ENCODE measurements at places on chromosomes 3 and 15.

- no peak for DNase-seq
These were observed 149.4 kb downstream of the ADAMTS17 start for GRCh38 chr15:100192097-100193080.

DNA sequence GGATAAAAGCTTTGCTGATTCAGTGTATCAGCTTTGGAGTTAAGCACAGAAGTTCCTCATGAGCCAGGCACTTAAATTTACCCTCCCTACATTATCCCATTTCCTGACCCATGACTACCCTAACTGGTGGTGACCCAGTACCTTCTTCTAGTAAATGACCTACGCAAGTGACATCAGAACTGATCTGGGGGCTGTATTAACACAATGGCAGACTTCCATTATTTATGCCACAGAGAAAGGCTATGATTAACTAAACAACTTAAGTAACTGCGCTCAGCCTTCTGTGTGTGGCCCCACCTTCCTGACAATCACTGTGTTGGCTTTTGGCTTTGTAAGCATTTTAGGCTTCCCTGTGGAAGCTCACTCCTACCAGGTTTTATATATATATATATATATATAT is 1.9 kb downstream of the MB21D2 start:
- no peak for DNase-seq

- DNase-seq = no peak
These were observed 271.2 kb upstream of the ROPN1 start for GRCh38 chr3:124263168-124263567.

DNA sequence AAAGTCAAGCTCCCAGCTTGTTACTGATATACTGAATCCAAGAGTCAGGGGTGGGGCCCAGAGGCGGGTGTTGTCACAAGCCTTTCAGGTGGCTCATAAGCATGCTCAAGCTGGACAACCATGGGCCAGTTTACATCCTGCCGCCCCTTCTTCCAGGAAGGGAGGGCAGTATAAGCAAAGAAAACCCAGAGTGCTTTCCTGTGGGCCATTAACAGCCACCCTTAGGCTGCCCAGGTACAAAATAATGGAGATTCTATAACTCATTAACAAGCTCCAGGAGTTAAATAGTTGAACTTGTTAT is 183.2 kb downstream of the NTRK3 start:
- no peak for DNase-seq

GRCh38 chr3:175057401-175057800 is 198.3 kb downstream of the NAALADL2 start:
- no peak for DNase-seq

DNA sequence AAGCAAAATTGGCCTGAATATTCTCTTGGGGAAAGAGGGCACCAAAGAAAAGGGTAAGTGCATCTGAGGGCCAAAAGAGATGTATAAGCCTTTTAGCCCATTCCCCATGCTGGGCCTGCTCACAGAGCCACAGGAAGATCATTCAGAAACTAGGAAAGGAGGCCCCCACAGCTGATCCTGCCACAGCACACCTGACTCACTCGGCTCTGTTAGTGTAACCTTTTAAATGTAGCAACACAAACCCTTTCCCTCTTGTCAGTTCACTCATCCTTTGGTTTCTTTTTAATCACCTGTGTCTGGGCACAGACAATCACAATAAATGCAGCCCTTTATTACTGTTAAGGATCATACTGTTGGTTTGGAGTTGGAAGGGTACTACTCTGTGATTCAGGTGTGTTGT is 69.9 kb downstream of the PDCD6IP start:
- DNase-seq = no peak

GRCh38 chr3:118075873-118076272 is 958.8 kb downstream of the IGSF11 start:
- no peak for DNase-seq

DNA sequence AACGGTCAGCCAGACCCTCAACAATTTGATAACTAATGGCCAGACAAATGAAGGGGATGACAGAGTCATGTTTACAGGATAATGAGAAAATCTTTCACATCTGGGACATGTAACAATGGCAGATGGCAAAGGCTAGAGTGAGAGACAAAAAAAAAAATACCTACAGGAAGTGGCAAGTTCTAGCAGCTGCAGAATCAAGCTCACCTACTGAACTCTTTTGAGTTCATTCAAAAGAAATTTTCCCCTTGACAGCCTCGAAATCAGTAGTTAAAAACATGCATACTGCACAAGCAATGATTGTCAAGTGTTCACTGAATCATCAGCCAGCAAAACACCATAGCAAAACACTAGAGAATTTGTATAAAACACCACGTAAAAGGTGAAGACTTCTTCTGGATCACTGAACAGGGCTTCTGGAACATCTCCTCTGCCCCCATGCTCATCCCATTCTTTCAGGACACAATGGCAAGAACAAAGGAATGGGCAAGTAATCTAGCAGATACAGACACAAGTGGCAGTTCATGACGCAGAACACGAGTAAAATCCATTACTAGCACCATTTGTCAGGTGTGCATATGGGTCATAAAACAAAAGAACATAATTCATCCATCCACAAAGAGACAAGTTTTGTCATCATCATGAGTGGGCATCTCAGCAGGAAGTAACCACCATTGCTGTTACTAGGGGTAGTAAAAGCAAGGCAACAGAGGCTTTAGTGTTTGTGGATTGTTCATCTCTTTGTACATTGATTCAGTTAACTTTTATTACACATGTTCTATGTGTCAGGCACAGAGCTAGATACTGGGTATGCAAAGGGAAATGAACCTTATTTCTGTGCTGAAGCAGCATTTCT is 13.8 kb upstream of the KCNMB2 start:
- DNase-seq = no peak

GRCh38 chr3:126957776-126958637 is 24.9 kb upstream of the PLXNA1 start:
- DNase-seq = no peak

DNA sequence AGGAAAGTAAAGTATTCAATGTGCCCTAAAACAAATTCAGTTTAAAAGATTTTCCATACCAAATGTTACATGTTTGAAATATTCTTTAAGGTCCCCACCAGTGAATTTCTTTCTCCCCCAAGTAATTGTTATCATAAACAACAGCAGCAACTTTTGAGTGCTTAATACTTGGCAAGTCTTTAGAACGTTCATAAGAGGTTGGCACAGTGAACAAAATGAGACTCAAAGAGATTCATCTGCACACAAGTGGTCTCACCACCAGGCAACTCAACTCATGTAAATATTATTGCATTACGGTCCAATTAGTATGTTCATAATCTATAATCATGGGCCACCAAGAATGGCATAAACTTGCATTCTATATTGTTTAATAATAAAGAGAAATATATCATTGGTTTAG is 98.7 kb downstream of the TBL1XR1 start:
- DNase-seq = no peak

DNA sequence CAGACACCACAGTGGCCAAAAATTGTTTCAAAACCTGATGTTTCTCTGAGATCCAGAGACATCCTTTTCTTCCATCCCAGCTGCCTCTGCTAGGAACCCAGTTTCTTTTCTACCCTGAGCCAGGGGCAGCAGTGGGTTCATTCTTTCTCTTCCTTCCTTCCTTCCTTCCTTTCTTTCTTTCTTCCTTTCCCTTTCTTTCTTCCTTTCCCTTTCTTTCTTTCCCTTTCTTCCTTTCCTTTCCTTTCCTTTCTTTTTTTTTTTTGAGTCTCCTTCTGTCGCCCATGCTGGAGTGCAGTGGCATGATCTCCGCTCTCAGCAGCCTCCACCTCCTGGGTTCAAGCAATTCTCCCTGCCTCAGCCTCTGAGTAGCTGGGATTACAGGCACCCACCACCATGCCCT is 30.7 kb upstream of the COPG1 start:
- DNase-seq = no peak

DNA sequence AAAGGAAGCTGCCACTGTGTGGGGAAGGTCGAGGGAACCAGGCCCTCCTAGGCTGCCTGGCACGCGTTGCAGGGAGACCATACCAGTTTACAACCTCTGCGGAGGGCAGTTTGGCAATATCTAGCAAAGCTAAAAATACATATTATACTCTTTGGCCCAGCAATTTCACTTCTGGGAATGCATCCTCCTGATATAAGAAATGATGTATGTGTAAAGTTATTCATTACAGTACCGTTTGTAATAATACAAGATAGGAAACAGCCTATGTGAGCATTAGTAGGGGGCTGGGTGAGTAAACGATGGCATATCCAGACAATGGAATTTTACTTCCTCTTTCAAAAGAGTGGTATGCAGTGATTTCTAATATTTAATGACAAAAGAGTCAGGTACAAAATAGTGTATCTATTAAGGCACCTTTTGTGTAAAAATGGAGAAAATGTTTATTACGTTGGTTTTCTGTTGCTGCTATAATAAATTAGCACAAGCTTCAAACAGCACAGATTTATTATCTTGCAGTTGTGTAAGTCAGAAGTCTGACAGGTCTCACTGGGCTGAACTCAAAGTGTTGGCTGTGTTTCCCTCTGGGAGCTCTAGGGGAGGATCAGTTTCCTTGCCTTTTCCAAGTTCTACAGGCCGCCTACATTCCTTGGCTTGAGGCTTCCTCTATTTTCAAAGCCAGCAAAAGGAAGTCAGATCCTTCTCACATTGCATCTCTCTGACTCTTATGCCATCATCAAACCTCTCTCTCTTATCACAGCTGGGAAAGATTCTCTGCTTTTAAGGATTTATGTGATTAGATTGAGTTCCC is 9.0 kb downstream of the APOD start:
- no peak for DNase-seq

DNA sequence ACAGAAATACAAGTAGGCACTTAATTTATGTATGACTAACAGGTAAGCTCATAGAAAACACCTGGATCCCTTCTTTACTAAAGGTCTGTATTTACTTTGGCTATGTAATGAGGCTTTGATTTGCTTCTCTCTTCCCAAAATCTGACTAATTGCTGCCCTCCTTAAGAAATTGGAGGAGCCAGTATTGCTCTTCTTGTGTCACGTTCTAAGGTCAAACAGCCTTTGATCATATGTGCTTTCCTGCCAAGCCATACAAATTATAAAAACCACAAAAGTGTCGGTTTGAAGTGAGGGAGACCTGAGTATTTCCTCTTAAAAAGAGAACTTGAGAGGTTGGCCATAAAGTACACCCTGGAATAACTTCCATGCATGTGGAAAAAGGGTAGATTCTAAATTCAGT is 112.1 kb upstream of the MB21D2 start:
- no peak for DNase-seq

GRCh38 chr15:70514251-70514650 is 249.1 kb downstream of the UACA start:
- DNase-seq = no peak

DNA sequence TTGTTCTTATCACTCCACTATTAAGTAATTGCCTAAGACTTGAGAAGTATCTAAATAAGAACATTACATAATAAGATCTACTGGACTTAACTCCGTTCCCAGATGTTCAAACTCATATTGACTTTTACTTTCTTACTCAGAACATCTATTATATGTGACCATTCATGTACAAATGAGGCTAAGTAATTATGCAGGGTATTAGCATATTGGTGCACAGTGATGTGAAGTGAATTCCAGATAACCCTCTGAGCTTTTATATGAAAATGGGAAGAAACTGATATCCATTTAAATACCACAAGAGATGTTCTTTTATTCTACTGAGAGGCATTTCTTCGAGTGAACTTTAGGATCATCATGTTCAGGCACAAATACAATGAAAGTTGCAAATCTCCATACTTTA is 135.7 kb downstream of the ZPLD1 start:
- no peak for DNase-seq

GRCh38 chr3:25479727-25480010 is 51.6 kb downstream of the RARB start:
- no peak for DNase-seq

DNA sequence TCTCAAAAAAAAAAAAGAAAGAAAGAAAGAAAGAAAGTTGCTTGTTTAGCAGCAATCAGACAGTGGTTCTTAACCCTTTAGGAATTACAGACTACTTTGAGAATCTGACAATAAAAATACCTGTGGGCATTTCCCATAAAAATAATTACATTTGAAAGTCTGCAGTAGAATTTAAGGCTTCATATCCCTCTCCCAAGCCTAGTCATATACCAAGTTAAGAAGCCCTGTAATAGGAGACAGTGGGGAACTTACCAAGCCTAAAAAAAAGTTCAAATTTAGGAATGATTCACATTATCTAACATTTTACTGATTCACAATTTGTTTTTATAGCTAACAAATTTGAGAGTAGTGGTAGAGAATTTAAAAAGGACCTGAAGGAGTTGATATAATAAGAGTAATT is 47.5 kb downstream of the LRRFIP2 start:
- DNase-seq = no peak

GRCh38 chr3:58066842-58067241 is 58.6 kb downstream of the FLNB start:
- DNase-seq = no peak

GRCh38 chr3:8223766-8224165 is 277.9 kb upstream of the LMCD1 start:
- DNase-seq = no peak

- no peak for DNase-seq
These were observed 210.3 kb upstream of the TPM1 start for GRCh38 chr15:62832231-62832630.

GRCh38 chr3:30203301-30203700 is 403.1 kb upstream of the TGFBR2 start:
- no peak for DNase-seq

DNA sequence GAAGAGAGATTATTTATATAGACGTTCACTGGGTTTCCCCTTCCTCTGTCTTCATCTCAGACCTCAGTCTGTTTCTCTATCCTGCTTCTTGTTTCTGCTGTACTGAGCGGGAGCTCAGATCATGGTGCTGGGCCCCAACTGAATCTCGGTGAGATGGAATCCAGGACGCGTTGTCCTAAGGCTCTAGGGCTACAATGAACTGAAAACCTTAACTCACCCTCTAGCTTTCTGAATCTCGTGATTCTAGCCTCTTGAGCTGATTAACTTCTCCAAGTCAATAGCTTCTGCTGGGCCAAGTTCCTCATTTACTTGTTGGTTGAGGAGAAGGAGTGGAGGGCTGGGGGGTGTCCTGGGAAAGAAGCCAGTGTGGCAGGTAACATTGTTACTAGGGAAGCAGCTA is 32.7 kb upstream of the MAP3K13 start:
- no peak for DNase-seq

- DNase-seq = no peak
These were observed 101.6 kb upstream of the NR2E3 start for GRCh38 chr15:71708741-71709140.

DNA sequence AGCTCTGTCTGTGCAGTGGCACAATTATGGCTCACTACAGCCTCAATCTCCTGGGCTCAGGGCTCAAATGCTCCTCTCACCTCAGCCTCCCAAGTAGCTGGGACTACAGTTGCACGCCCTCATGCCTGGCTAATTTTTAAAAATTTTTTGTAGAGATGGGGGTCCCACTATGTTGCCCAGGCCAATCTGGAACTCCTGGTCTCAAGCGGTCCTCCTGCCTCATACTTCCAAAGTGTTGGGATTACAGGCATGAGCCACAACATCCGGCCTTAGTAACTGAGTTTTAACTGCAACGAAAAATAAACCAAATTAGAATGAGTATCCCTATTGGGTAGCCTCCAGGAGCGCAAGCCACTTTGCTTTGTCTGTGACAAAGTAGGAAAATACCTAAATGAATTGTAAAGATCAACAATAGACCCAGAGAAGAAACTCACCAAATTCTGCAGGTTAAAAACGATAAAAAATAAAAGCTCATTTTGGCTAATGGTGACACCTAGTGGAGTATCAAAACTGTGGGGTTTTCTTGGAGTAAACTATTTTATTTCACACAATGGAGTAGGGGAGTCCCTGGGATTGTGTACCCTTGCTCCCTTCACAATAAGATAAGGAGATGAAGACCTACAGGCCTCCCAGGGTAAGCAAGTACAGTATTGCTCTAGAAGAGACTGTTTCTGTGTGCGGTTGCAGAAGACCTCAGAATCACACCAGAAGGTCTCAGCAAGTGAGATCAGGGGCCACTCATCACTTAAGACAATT is 21.0 kb upstream of the CA12 start:
- peak; percentile 25 for DNase-seq
